Forelimb muscle (tissue), 1 donor: ENCODE measurements at places on chromosomes 16 and 17.

DNA sequence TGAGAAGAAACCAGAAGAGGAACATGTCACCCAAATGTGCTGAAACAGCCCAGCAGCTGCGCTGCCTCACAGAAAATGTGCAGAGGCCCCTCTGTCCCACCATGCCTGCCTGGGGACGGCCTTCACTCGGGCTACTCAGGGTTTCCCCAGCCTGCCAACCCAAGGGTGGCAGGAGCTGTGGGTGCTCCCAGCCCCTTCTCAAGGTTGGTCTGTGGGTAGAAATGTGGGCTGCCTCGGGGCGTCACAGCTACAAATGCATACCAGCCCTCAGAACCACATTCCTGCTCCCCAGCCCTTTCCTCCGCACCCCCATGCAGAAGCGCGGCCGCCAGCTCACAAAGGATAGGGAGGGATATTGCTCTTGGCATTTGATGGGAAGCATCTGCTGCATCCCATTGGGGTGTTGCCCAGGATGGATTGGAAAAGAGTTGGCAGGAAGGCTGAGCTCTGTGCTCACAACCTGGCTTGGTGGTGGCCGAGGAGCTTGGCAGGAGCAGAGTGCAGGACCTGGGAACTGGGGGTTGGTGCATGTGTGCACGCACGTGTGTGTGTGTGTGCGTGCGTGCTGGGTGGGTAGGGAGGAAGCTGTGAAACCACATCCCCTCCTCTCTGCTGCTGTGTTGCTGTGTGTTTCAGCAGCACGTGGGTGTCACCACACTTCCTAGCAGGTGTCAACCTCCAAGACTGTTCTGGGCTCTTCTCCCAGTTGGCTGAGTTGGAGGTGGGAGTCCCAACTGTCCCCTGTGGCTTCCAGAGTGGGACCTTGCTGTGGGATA is 304.4 kb downstream of the SEC14L1 start:
- DNase-seq = no peak

GRCh38 chr17:79677646-79678045 is 53.1 kb upstream of the ENPP7 start:
- DNase-seq = no peak

- peak; percentile 29 for DNase-seq
Observed at GRCh38 chr16:26169473-26169872, 477.7 kb downstream of the HS3ST4 start.

DNA sequence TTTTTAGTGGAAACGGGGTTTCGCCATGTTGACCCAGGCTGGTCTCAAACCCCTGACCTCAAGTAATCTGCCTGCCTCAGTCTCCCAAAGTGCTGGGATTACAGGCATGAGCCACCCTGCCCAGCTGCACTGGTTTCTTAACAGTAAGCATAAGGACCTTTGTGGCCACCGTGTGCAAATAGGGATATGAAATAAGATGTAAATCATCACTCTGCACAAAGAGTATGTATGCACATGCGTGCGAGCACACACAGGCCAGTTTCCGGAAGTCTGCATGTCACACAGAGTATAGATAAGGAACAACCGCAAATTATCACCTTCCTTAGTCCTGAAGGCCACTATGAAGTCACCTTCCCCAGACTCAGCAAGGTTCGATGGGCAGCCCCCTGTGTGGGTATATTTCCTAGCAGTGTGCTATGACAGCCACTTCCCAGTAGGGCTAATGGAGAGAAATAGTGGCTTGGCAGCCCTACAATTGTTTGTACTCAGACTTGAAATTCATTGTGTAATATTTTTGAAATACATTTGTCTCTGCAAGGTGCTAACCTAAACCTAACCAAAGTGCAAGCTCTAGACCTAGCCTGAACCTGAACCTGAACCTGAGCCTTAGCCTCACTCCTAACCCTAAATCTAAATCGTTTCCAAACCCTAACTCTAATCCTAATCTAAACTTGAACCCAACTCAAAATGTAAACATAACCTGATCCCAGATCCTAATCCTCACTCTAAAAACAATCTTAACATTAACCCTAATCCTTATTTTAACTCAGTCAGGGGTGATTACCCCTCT is 48.4 kb upstream of the SKAP1 start:
- DNase-seq = no peak

DNA sequence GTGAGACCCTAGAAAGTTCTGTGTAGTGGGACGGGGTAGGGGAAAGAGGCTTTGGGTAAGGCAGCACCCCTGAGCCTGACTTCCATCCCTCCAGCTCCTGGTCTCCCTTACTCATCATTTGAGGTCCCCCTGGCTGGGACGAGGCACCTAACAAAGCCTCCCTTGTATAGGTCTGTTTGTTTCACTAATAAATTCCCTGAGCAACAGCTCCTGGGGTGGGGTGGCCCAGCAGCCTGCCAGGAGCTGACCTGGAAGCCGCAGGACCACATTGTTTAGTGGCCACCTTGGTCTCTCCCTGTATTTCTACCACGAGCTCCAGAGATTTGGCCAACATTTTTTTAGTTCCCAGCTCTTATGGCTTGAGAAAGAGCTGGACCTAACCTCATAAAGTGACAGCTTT is 7.2 kb downstream of the PRR15L start:
- no peak for DNase-seq
